ENCODE measurements at places on chromosomes 2 and 18. TPM values are rescaled to one million over a fixed set of nuclear protein-coding genes. Genes with fewer than 3 reads are reported as not detected.

The CRYGC gene
- total RNA-seq: not detected

DNA sequence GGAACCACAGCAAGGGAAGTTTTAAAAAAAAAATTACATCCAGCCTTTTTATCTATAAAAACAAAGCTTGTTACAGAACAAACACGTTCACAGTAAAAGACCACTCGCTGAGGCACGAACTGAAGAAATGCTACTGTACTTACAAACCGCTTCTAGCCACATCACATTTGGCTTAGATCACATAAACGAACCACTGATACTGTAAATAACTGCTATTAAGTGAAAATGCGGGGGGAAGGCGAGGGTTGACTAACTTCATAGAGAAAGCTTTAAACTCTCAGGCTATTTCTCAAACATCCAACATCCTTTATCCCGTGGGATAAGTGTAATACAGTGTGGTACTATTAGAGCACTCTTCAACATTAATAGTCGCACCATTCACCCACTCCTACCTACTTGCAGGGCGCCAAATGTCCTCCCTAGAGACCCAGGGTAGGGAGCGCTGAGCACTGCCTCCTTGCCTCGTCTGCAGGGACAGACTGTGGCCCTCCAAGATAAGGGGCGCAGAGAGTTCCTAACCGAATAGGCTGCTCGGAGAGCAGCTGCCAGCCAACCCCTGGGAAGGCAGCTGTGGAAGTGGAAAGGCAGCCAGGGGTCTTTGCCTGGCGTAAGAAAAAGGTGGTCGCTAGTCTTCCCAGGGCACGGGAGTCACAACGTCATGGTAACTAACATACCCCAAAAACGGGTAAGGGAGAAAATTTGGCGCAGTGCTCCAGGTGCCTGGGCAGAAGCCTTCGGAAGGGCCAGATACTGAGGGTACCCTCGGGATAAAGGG lies 854 bp downstream of the GPR155 start:
- peak overlapping the region; percentile 60 for H3K27ac ChIP-seq
- H3K4me3 ChIP-seq: peak overlapping the region; percentile 89
- H3K36me3 ChIP-seq: no peaks in the 10 kb centered on the region
- peaks cover 10% of the 10 kb centered on the region for H3K4me1 ChIP-seq
- DNase-seq: no peak
- peaks cover 9% of the 10 kb centered on the region for H3K27me3 ChIP-seq

The ACMSD gene
- not detected for total RNA-seq

The STEAP3 gene
- total RNA-seq: 22.7 TPM

GRCh38 chr18:79795446-79795845 lies 2.3 kb upstream of the KCNG2 start:
- no peak overlapping the region for H3K27ac ChIP-seq
- DNase-seq: no peak
- H3K4me3 ChIP-seq: no peak overlapping the region
- H3K36me3 ChIP-seq: no peaks in the 10 kb centered on the region
- H3K27me3 ChIP-seq: peaks cover 43% of the 10 kb centered on the region

GRCh38 chr2:10184421-10184820 lies 61.9 kb downstream of the RRM2 start:
- H3K4me1 ChIP-seq: no peaks in the 10 kb centered on the region
- H3K36me3 ChIP-seq: no peaks in the 10 kb centered on the region
- no peak overlapping the region for H3K27ac ChIP-seq
- DNase-seq: no peak
- H3K27me3 ChIP-seq: no peaks in the 10 kb centered on the region
- H3K4me3 ChIP-seq: no peak overlapping the region

DNA sequence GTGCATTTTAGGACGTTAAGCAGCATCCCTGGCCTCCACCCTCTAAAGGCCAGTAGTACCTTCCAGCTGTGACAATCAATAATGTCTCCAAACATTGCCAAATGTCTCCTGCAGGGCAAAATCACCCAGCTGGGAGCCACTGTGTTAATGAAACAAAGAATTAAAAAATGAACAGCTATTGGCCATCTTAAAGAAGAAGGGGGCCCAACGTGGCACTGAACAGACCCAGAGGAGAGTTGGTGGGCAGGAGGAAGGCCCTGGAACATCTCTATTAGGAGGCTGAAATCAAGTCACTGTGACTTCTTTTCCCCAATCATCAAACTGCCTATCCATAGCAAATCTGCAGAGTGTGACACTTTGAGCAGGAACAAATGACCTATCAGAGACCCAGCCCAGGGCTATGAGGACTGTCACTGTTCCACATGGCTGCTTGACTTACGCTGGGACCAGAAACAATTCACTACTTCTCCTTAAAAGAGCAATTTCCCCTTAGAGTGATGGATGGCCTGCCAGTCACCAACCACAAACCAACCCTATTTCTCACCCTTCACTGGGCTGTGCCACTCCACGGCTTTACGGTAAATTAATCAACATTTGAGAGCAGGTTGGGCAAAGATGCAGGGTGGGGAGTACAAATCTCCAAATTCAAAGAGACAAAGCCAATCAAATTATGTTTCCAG lies 35.2 kb upstream of the TEX51 start:
- H3K36me3 ChIP-seq: no peaks in the 10 kb centered on the region
- H3K4me1 ChIP-seq: no peaks in the 10 kb centered on the region
- no peak for DNase-seq
- H3K27ac ChIP-seq: no peak overlapping the region

- no peak overlapping the region for H3K4me3 ChIP-seq
- no peak overlapping the region for H3K27ac ChIP-seq
- DNase-seq: no peak
- H3K4me1 ChIP-seq: peaks cover 45% of the 10 kb centered on the region
- peaks cover 15% of the 10 kb centered on the region for H3K27me3 ChIP-seq
- peaks cover 2% of the 10 kb centered on the region for H3K36me3 ChIP-seq
Observed at GRCh38 chr2:182868054-182868796, 1.8 kb upstream of the FRZB start.

GRCh38 chr18:36811955-36812354 lies 16.8 kb downstream of the TPGS2 start:
- no peak overlapping the region for H3K27ac ChIP-seq
- H3K4me3 ChIP-seq: no peak overlapping the region
- peaks cover 29% of the 10 kb centered on the region for H3K36me3 ChIP-seq
- H3K27me3 ChIP-seq: no peaks in the 10 kb centered on the region
- DNase-seq: no peak

- H3K36me3 ChIP-seq: peaks cover 32% of the 10 kb centered on the region
- no peaks in the 10 kb centered on the region for H3K4me1 ChIP-seq
- no peaks in the 10 kb centered on the region for H3K27me3 ChIP-seq
- no peak overlapping the region for H3K4me3 ChIP-seq
- H3K27ac ChIP-seq: no peak overlapping the region
Observed at GRCh38 chr2:197591339-197592072, 75.6 kb downstream of the MOB4 start.

- peak; percentile 75 for DNase-seq
- H3K27me3 ChIP-seq: peaks cover 25% of the 10 kb centered on the region
- H3K4me3 ChIP-seq: no peak overlapping the region
- no peaks in the 10 kb centered on the region for H3K36me3 ChIP-seq
Observed at GRCh38 chr2:649426-650342, 27.5 kb downstream of the TMEM18 start.

GRCh38 chr18:40866013-40866645 lies 1088.9 kb upstream of the PIK3C3 start:
- no peaks in the 10 kb centered on the region for H3K27me3 ChIP-seq
- H3K36me3 ChIP-seq: no peaks in the 10 kb centered on the region
- peaks cover 36% of the 10 kb centered on the region for H3K4me1 ChIP-seq

DNA sequence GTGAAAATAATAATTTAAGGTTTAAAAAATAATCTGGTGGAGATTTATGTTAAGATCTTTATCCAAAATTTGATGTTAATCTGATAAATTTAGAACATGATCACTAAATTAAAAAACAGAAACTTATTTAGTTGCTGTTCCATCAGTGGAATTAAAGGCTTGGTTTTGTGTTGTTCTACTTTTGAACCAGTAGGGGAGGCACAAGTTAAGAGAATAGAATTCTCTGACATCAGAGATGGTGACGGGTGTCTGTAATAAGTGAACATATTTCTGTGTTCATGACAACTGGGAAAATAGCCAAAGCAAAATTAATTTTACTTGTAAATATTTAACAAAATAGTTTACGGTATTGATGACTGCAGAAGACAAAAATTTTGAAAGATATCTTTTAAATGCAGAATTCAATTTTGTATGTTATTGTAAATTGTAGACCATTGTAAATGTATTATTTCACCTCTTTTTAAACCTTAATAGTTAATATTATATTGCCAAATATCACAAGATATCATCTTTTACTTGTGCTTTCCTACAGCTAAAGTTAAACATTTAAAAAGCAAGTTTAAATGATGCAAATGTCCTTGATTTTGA lies 106.0 kb downstream of the UBR3 start:
- no peak overlapping the region for H3K27ac ChIP-seq
- no peaks in the 10 kb centered on the region for H3K27me3 ChIP-seq

- H3K36me3 ChIP-seq: no peaks in the 10 kb centered on the region
- peaks cover 8% of the 10 kb centered on the region for H3K4me1 ChIP-seq
- DNase-seq: no peak
- H3K27ac ChIP-seq: no peak overlapping the region
- peaks cover 5% of the 10 kb centered on the region for H3K27me3 ChIP-seq
Observed at GRCh38 chr2:185734658-185735057, 3.9 kb upstream of the FSIP2 start.

DNA sequence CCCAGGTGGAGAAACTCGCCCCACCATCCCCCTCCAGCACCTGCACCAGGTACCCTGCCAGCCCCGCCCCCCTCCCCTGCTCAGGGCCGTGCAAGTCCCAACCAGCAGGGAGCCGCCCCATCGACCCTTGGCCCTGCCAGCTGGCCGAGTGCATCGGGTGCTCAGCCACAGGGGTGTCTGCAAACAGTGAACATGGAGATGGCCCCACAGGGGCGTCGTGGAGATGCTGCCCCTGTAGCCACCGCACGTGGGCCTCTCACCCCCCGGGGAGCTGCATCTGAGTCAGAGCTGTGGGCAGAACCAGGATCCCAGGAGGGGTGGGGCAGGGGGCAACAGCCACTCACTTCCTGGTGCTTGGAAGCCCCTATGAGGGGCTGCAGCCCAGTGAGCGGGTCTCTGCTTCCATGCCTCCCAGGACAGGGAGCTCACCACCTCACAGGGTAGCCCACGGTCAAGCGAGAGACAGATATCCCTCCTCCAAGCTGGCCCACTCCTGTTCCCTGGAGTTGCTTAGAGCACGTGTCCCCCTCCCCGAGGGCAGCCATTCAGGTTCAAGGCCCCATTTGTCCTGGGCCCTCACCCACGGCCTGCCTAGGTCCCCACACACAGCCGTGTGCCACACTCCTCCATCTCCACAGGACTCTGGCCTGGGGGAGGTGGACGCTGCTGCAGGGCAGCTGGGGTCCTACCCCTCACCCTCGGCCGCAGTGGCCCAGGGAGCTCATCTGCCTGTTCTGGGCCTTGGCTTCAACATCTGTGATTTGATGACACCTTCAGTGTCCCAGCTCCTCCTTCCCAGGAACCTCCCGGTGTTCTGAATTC lies 1.1 kb upstream of the MAB21L4 start:
- H3K36me3 ChIP-seq: no peaks in the 10 kb centered on the region
- H3K27me3 ChIP-seq: peaks cover 4% of the 10 kb centered on the region
- no peak overlapping the region for H3K4me3 ChIP-seq
- no peak for DNase-seq
- H3K27ac ChIP-seq: no peak overlapping the region
- peaks cover 2% of the 10 kb centered on the region for H3K4me1 ChIP-seq

DNA sequence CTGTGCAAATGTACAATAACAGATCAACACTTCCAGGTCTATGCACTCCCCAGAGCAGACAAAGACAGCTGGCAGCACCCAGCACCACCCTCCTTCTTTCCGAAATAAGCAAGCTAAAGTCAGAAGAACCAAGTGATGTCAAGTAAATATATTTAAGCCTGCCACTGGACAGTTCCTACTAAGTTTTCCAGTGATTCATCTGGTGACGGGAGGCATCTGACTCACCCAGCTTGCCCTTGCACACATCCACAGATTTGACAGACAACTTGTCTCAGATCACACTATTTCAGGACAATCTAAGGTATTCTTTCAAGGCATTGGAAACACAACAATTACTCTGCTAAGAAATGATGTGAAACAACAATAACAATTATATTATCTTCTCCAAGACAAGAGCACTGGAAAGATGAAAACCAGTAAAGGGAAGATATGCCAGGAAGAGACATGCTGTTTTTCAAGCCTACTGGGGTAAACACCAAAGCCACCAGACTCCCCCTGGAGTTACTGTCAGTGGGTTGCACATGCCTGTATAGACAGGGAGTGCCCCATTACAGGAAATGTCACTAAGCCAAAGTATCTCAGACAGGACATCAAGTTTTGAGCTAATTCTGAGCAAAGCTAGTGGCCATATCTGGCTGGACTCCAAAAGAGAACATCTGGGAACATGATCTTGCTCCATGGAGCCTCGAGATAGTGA lies 287.9 kb upstream of the KLHL29 start:
- H3K27me3 ChIP-seq: no peaks in the 10 kb centered on the region
- no peak overlapping the region for H3K27ac ChIP-seq
- no peaks in the 10 kb centered on the region for H3K36me3 ChIP-seq

DNA sequence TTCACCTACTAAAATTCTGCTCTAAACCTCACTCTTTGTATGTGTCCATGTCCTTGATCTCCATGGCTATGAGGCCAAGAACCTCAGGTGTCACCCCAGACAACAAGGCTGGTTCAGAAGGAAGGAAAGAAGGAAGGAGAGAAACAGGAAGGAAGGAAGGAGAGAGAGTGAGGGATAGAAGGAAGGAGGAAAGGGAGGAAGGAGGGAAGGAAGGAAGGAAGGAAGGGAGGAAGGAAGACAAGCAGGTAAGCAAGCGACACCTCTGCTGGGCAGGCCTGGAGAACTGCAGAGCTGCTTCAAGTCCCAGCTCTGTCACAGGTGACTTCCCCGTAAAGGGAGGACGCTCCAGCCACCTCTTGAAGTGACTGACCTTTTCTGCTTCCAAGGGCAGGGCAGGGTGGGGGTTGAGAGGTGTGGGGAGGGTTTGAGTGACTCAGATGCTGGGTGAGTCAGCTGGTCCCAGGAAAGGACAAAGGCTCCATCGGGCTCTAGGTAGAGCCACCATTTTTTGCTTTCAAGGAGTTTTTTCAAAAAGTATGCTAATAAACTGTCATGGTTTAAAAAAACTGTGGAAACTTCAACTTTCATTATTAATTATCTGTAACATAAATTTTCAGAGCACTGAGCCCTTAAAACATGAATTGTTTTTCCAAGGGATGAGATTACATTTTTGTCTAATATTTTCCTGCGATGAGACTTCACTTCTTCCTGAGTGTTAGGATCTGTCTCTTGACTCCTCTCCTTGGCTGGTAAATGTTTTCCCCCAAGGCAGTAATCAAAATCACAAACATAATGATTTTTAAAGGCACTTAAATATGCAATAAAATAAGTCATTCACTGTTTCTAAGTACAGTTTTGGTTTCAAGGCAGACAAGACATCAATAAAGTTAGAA lies 90.1 kb upstream of the L3MBTL4 start:
- H3K4me1 ChIP-seq: peaks cover 22% of the 10 kb centered on the region
- H3K4me3 ChIP-seq: no peak overlapping the region
- no peak overlapping the region for H3K27ac ChIP-seq
- H3K27me3 ChIP-seq: peaks cover 29% of the 10 kb centered on the region
- no peak for DNase-seq
- no peaks in the 10 kb centered on the region for H3K36me3 ChIP-seq

DNA sequence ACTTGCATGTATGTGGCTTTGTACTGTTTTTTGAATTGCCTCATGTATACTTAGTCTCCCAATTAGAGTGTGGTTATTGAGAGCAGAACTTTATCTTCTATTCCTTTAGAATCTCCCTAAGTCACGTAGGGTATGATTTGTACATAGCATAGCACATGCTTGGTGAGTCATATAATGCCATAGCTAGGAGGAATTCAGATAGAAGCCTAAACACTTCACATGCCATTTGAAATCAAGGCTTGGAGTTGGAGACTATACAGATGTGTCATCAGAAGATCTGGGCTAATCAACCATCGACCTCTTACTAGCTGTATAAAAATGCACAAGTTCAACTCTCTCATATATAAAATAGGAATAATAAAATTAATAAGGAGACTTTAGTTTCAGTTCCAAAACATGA lies 222.6 kb upstream of the ST6GAL2 start:
- DNase-seq: no peak
- peaks cover 5% of the 10 kb centered on the region for H3K4me1 ChIP-seq
- H3K4me3 ChIP-seq: no peak overlapping the region
- no peaks in the 10 kb centered on the region for H3K27me3 ChIP-seq

The NTSR2 gene
- total RNA-seq: not detected
